Urothelium cell line (cell line): ENCODE measurements at places on chromosomes 1 and 21.
A peak's percentile ranks its signal among the peaks of the same experiment; 100 is the strongest.

DNA sequence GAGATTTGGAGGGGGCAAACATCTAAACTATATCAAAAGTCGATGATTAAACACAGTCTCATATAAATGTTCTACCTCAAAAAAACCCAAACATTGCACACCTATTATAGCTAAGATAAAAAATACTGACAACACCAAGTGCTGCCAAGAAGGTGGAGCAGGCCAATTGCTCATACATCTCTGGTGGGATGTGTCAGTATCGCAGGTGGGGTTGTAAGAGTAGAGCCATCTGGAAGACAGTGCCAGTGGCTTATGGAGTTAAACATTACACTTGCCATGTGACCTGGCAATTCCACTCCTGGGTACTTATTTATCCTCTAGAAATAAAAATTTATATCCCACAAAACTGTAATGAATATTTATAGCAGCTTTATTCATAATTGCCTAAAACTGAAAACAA, 213.4 kb downstream of the DISC1 start:
- no peak for DNase-seq

- no peak for DNase-seq
These were observed 200.2 kb downstream of the HIVEP3 start for GRCh38 chr1:41718497-41718896.

- DNase-seq = peak; percentile 54
These were observed 72.1 kb downstream of the DNM3 start for GRCh38 chr1:171913385-171913784.

- DNase-seq = no peak
These were observed 85.3 kb downstream of the DISP3 start for GRCh38 chr1:11564237-11564636.

DNA sequence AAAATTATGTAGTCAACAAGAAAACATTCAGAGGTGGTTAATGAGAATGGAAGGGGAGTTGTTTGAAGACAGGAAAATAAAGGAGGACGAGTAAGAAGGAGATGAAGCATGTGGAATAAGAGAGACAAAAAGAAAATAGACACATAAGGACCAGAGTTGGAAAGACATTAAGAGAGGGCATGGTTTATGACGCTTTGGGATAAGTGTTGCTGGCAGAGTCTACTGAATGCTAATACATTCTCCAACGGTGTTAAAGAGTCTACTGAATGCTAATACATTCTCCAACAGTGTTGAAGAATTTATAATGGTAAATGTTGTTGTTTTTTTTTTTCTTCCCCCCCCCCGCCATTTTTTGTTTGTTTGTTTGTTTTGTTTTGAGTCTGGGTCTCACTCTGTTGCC, 13.1 kb downstream of the PRKAA2 start:
- no peak for DNase-seq

DNA sequence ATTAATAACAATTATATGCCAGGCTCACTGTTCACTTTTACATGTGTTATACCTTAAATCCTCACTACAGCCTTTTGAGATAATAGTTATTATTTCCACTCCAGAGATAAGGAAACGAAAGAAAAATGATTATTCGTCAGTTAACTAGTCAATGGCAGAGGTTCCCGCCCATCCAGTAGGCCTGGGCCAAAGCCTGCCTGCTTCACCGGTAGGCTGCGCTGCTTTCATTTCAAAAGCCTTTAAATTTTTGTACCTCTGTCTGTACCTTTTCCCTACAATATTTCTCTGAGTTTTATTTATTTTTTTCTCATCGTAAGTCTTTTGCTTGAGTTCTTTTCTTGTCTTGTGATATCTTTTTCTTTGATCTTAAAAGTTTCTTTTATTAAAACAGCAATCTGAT, 3.6 kb downstream of the GPR52 start:
- DNase-seq = no peak

- no peak for DNase-seq
These were observed 2.1 kb downstream of the ASAP3 start for GRCh38 chr1:23481904-23482303.

DNA sequence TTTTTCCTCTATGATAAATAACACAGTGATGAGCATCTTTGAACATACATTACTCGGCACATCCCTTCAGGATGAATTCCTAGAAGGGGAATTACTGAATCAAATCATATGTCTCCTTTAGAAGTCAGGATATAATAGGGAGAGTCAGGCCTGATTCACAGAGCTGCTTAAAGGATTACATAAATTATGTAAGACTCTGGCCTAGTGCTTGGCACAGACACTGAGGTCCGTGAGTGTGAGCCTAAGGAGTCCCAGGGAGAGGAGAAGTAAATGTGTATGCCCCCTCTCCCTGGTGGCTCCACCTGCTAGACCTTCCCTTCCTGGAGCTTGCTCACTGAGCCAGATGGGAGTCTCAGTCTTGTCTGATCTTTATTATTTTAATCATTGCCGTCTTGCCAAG, 8.6 kb upstream of the FOXE3 start:
- DNase-seq = no peak

GRCh38 chr21:40636026-40636425, 210.9 kb downstream of the DSCAM start:
- no peak for DNase-seq

GRCh38 chr1:168271636-168272035, 9.0 kb upstream of the TBX19 start:
- DNase-seq = no peak

- DNase-seq = no peak
These were observed 650.8 kb downstream of the PLPP3 start for GRCh38 chr1:55928576-55928975.

GRCh38 chr1:108591466-108591865, 31.6 kb downstream of the EEIG2 start:
- no peak for DNase-seq

DNA sequence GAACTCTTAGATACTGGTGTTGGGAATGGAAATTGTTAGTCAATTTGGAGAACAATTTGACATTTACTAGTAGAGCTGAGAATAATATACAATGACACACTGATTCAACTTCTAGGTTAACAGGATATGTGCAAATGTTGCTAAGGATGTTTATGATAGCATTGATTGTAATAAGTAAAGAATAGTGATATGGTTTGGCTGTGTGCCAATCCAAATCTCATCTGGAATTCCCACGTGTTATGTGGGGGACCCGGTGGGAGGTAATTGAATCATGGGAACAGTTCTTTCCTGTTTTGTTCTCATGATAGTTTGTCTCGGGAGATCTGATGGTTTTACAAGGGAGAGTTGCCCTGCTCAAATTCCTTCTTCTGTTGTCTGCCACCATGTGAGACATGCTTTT, 302.4 kb upstream of the TMPRSS15 start:
- DNase-seq = no peak

GRCh38 chr1:53959664-53960250, 13.6 kb downstream of the LRRC42 start:
- DNase-seq = no peak

GRCh38 chr1:11842154-11843041, 5.2 kb downstream of the NPPA start:
- DNase-seq = no peak

GRCh38 chr1:183912265-183912886, 107.5 kb downstream of the RGL1 start:
- no peak for DNase-seq

DNA sequence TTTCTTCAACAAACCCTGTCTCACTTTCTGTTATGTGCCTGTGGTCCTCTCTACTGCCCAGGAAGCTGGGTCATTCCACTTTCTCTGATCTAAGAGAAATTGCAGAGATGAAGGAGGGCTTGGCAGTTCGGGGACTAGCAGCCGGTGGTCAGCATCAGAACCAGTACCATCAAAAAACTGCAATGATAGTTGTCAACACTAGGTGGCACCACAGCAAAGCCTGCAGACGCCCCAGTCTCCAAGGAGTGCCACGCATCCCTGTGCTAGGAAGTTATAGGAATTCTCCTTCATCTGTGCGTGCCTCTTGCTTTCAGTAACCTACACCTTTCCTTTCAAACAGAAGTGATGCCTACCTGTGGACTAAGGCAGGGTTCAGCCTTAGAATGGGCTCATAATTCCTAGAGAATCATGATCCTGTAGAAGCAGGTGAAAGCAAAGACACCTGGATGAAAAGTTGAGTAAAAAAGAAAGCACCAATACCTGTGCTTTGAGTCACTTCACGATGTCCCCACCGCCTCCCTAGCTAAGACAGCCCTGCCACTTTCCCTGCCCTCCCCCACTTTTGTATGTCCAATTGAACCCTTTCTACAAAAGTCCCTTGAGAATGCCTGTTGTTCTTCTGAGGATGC, 129.2 kb downstream of the ADAMTS1 start:
- peak; percentile 80 for DNase-seq

GRCh38 chr1:160071289-160071688, 1.3 kb upstream of the KCNJ10 start:
- DNase-seq = no peak

GRCh38 chr21:42913476-42913875, 12.0 kb downstream of the ERVH48-1 start:
- DNase-seq = no peak

- no peak for DNase-seq
These were observed 867.3 kb downstream of the TTLL7 start for GRCh38 chr1:83131692-83131955.

- no peak for DNase-seq
These were observed 170.1 kb downstream of the TRIM33 start for GRCh38 chr1:114340892-114341291.

DNA sequence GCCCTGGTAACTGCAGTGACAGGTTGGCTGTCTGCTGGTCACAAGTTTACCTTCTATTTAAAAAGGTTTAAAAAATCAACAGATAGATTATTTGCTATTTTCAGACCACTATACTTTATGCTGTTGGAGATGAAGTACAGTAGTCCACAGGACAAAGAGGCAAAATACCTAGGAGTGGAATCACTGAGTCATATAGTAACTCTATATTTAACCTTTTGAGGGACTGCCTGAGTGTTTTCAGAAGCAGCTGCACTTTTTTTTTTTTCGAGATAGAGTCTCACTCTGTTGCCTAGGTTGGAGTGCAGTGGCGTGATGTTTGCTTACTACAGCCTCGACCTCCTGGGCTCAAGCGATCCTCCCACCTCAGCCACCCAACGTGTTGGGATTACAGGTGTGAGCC, 11.7 kb downstream of the CNIH4 start:
- no peak for DNase-seq

DNA sequence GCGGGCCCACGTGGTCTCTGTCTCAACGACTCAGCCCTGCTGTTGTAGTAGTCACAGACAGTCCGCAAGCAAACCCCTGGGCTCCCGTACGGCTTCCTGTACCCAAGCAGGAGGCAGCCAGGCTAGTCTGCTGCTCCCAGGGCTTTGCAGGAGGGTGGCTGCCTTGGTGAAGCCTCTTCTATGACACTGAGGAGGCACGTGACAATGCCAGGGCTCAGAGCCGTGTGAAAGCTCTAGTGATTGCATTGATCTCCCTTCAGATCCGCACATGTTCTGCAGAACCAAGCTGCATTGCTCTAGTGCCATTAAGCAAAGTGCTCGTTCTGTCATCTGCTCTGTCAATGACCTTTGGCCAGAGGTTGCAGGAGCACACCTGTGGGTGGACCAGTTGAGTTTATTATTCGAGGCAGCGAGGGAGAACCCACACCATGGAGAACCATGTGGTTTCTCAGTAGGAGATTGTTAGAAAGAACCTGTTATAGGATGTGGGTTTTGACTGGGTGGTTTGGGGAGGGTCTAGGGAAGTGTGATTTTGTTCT, 18.0 kb downstream of the UMODL1 start:
- no peak for DNase-seq

GRCh38 chr1:205407970-205408369, 13.9 kb downstream of the LEMD1 start:
- no peak for DNase-seq

- peak; percentile 85 for DNase-seq
These were observed 28.6 kb downstream of the AKNAD1 start for GRCh38 chr1:108828074-108828961.

DNA sequence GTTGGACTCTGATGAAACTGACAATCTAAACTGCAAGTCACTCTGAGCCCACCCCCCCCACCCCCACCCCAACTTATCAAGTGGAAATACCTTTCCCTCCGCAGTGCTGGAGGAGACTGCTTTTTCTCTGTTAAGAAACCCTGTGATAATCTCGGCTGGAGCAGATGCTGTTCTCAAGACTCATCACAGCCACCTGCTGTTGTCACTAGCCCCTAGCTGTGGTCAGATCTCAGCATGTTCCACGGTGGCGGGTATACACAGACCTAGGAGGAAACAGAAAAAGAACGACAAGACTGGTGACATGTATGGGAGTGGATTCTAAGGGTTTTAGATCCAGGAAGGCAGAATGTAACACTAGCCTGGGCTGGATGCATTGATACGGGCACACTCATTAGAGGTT, 2.3 kb downstream of the ACTL8 start:
- no peak for DNase-seq

GRCh38 chr1:211537253-211537652, 41.7 kb downstream of the SLC30A1 start:
- no peak for DNase-seq

DNA sequence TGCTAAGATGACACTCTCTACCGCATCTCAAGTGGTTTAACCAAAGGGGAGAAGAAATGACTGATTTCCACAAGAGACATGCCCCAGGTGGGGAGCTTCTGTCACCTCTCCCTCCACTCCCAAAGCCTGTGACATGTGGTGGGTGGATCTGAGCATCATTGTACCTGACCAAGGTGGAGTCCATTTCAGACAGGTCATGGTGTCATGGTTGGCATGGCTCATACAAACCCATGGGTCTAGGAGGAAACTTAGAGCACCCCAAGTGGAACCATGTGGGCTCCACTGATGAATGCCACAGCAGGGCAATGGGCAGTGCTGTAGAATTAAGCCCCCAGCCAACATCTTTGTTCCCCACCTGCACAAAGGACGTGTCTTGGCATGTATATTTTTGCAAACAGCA, 131.5 kb upstream of the EDN2 start:
- no peak for DNase-seq

GRCh38 chr1:14590411-14591180, 7.9 kb upstream of the KAZN start:
- peak; percentile 23 for DNase-seq

GRCh38 chr1:200524092-200524491, 96.5 kb downstream of the KIF14 start:
- DNase-seq = no peak
